Large intestine (tissue), 12 donors: ENCODE measurements at places on chromosomes 1 and 21. TPM values are rescaled to one million over a fixed set of nuclear protein-coding genes. Genes with fewer than 3 reads are reported as not detected.

Gene PRAMEF12
- not detected for polyA plus RNA-seq

Gene ERICH3
- polyA plus RNA-seq: 1.1 TPM

Gene RSPH1
- polyA plus RNA-seq: 6.0 TPM

DNA sequence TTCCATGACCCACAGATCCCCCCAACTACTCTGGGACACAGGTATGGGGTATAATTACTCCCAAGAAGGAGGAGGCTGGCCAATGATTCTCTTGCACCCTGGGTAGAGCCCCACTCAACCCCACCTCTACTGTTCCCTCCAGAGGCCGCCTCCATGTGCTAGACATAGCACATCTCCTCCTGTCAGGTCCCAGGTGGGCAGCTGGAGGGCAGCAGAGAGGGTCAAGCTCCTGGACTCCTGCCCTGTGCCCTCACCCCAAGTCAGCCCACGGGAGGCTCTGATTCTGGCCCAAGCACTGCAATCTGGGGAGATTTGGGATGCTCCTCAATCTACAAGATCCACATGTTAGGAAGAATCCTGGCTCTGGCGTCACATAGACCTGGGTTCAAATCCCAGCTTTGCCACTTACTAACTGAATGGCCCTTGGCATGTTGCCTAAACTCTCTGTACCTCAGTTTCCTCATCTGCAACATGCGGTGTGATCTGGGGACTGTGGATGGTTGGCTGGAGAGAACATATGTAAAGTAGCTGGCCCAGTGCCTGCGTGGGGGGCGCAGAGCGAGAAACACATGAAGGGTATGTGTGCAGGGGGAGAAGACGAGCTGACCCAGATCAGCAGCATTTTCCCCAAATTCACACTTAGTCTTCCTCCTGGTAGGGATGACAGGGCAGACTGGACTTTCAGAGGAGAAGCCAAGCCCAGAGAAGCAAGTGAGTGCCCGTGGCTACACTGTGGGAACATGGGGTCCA is 23.2 kb downstream of the TNNT2 start:
- DNase-seq: no peak

DNA sequence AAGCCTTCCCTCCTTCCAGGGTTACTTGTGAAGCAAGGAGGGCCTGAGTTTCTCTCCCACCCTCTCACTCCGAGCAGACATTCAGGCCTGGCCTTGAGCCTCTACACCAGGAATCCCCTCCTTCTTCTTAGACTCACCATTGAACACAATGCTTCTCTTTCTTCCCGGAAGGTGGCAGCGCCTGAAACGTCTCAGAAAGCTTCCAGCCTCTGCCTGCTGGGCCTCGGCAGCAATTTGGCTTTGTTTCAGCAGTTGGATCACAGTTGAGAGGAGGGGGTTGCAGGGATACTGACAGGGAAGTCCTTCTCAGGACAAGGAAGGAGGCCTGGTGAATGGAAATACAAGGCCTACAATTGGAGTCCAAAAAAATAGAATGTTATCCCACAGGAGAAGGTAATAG is 6.3 kb downstream of the CLDN8 start:
- DNase-seq: no peak

DNA sequence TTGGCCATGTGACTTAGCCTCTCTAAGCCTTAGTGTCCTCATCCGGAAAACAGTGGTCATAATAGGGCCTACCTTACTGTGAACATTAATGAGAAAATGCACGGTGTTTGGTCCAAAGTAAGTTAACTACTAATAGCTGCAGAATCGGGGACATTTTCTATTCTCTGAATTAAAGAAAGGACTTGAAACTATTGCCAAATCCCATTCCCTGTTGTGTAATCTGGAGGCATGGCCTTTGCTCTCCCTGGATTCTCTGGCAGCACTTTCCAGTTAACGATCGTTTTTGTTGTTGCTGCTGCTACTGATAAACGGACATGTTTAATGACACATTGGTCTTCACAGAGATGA is 30.5 kb downstream of the FMO4 start:
- DNase-seq: peak; percentile 75

GRCh38 chr21:36310016-36310415 is 10.0 kb upstream of the MORC3 start:
- DNase-seq: no peak

Gene KLF17
- 0.04 TPM for polyA plus RNA-seq

DNA sequence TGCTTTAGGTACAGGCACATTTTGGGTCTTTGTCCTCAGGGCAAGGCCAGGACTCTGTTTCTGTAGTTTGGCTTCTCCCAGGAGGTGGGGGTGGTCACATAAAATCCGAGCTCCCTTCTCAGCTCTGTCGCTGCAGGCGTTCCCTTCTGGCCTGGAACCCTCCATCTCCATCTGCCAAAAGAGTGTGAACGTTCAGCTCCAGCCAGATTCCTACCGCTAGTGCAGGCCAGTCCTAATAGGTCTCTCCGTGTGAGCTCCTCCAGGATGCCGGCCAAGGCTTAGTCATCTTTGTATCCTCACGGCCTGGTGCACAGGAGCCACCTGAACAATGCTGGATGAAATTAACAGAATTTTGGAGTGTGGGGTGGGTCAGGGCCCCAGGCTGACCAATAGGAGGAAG is 19.9 kb upstream of the KCNA10 start:
- no peak for DNase-seq

GRCh38 chr1:9824702-9825089 is 931 bp upstream of the CLSTN1 start:
- no peak for DNase-seq

- DNase-seq: peak; percentile 29
These were observed 3.2 kb downstream of the GSTM2 start for GRCh38 chr1:109671067-109671466.

DNA sequence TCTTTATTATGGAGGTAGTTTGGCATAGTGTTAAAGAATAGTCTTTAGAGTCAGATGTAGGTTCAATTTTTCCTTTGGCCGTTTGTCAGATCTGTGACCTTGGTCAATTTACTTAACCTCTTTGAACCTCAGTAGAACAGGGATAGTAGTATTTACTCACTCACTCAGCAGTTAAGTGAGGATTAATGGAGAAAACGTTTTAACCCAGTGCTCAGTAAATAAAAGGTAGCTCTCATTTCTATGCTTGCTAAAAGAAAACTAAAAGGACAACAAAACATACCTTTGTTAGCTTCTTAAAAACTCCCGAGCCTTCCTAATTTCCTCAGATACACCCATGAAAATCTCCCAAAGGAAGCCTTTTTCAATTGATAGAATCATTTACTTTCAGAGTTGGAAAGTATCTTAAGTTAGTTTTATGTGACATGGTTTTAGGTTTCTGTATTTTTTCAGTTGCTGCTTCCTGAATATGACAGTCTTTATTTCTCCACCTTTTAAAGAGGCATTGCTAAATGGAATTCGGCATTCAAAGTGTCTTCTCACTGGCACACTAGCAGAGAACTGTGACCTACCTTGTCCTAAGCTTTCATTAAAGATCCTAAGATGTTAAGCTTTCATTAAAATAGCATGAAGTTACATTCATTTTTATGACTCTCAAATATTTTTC is 7.8 kb downstream of the ABCD3 start:
- peak; percentile 33 for DNase-seq

GRCh38 chr1:31785020-31785946 is 21.1 kb upstream of the ADGRB2 start:
- DNase-seq: no peak

Gene FGR
- polyA plus RNA-seq: 4.0 TPM

DNA sequence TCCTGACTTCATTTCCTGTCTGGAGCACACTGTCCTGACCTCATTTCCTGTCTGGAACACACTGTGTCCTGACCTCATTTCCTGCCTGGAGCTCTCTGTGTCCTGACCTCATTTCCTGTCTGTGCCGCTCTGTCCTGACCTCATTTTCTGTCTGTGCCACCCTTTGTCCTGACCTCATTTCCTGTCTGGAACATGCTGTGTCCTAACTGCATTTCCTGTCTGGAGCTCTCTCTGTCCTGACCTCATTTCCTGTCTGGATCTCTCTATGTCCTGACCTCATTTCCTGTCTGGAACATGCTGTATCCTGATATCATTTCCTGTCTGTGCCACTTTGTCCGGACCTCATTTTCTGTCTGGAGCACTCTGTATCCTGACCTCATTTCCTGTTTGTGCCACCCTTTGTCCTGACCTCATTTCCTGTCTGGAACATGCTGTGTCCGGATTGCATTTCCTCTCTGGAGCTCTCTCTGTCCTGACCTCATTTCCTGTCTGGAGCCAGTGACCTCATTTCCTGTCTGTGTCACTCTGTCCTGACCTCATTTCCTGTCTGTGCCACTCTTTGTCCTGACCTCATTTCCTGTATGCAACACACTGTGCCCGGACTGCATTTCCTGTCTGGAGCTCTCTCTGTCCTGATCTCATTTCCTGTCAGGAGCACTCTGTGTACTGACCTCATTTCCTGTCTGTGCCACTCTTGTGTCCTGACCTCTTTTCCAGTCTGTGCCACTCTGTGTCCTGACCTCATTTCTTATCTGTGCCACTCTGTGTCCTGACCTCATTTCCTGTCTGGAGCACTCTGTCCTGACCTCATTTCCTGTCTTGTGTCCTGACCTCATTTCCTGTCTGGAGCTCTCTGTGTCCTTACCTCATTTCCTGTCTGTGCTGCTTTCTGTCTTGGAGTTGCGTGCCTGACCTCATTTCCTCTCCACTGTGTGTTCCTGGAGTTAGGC is 27.6 kb downstream of the SKI start:
- peak; percentile 56 for DNase-seq

Gene TIE1
- polyA plus RNA-seq: 18.7 TPM

DNA sequence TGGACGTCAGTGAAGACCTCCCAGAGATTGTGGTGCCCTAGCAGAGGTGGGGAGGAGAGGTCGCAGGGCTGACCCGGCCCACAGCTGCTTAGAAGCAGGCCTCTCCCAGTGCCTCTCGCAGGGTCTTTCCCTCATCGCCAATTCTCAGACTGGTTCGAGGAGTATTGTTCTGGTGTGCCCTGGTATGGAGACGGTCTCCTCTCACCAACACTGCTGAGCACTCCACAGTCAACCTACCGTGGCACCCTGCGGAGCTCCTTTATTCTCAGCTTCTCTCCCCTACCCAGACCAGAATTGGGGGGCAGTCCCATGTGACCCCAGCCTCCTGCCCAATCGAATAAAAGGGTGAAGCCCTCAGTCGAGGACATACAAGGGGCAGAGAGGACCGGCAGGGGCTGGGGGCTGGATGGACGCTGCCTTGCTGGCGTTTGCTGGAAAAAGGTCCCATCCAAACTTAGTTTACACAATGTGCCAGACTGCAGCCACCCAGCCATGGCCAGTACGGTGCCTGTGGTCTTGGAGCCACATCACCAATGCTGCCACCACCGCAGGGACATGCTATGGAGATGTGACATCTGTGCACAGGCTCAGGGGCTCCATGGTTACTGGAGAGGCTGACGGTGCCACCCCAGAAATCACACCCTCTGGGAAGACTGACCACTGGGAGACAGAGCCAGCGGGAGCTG is 80.8 kb downstream of the STUM start:
- no peak for DNase-seq

Gene ZZZ3
- 48.4 TPM for polyA plus RNA-seq

DNA sequence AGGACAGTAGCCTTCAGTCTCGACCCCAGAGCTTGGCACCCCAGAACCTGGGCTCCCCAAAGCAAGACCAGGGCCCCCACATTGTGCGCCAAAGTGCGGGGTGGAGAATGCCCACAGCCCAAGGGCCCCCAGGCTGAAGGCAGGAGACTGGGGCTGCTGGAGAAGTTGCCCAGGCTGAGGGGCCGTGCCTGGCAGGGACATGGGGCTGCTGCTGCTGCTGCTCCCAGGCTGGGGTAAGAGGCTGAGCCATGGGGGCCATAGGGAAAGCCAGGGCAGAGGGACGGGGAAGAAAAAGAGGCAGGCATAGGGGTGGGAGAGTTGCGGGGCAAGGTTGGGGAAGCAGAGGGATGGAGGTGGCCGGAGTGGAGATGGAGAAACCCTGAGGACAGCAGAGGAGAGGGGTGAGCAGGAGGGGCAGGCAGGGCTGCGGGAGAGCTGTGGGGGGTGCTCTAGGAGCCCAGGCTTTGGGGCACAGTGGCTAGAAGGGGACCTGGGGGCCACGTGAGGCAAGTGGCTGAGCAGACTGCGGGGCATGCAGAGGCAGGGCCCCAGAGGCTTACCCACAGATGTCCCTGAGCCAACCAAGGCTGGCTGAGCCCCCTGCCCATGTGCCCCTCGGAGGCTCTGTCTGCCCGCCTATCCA is 18.9 kb downstream of the SLC27A3 start:
- no peak for DNase-seq

DNA sequence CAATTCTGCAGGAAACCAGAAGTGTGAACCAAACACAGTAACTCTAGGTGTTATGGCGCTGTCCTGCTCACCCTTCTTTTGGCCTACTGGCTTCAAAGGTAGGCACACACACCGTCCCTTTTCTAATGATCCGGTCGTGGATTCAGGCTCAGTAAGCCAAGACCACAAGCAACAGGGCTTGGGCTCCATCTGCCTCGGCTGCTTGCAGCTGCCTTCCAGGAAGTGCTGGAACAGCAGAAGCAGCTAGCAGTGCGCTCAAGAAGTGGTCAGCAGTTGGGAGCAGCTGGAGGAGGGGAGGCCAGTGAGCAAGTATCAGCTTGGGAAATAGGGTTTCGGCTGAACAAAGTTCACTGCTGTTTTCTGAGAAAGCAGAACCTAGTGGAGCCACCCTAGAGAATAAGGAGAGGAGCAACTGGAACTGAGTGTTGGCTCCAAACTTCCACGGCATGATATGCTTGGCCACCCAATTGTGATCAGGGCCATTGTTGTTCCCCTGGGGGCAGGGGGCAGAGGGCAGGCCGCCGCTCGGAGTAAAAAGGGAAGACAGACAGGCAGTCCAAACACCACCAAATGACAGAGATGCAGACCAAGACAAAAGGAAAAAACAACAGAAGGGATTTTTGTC is 173.4 kb downstream of the TOMM20 start:
- DNase-seq: peak; percentile 97

Gene CSTB
- polyA plus RNA-seq: 36.5 TPM

GRCh38 chr1:68085752-68086151 is 35.3 kb upstream of the DIRAS3 start:
- DNase-seq: no peak

DNA sequence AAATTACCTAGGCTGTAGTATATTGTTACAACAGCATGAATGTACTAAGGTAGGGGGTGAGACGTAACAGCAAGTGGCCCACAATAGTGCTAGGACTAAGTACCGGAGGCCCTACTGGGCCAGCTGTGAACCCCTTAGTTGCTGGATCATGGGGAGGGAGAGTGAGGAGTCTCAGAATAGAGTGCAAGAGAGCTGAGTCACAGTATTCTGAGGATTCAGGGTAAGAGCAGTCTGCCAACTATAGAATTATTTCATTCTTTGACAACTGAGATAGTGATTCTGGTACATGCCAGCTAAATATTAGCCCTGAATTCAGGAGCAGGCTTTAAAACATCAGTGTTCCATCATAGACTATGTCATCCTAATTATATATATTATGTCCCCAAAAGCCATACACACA is 218.7 kb downstream of the TM2D1 start:
- no peak for DNase-seq

Gene GBP4
- 8.9 TPM for polyA plus RNA-seq

DNA sequence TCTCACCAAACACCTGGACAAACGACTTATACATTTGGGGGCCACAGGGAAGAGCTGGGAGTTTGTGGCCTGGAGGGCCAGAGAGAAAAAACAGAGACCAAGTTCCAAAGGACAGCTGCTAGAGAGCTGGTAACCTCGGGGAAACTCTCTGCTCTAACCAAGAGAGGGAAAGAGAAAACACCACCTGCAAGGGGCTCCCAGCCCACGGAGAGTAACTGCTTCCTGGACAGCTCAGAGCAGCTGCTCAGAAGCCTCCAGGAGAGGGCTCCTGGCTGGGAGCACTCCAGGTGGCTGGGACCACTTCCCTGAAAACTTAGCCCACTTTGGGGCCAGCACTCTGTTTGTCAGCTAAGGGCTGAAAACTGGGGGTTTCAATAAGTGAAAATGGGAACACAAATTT is 154.8 kb upstream of the GRIK3 start:
- no peak for DNase-seq

Gene CAPN8
- 8.7 TPM for polyA plus RNA-seq
